ENCODE measurements at places on chromosomes 11 and 22. TPM values are rescaled to one million over a fixed set of nuclear protein-coding genes. Genes with fewer than 3 reads are reported as not detected.
A peak's percentile ranks its signal among the peaks of the same experiment; 100 is the strongest.

DNA sequence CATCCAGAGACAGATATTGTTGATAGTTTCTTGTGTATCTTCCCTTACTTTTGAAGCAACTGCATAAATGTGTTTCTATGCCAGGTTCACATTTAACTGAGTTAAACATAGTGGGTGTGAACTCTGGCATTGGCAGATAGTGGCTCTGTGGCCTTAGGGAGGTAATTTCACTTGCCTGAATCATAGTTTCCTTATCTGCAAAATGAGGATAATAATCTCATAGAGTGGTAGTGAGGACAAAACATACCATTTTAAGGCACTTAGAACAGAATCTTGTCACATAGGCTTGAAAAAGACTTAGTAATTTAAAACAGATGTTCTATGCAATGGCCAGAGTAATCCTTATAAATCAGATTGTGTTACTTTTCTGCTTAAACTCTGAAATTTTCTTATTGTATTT, 56.4 kb upstream of the SYN3 start:
- no peak overlapping the region for H3K4me3 ChIP-seq
- H3K27me3 ChIP-seq = no peaks in the 10 kb centered on the region
- H3K27ac ChIP-seq = no peak overlapping the region
- no peaks in the 10 kb centered on the region for H3K4me1 ChIP-seq
- no peak for DNase-seq

GRCh38 chr11:9528573-9529333, 44.7 kb upstream of the WEE1 start:
- DNase-seq = no peak
- H3K36me3 ChIP-seq = no peaks in the 10 kb centered on the region
- no peak overlapping the region for H3K27ac ChIP-seq
- H3K4me1 ChIP-seq = peaks cover 7% of the 10 kb centered on the region
- no peaks in the 10 kb centered on the region for H3K27me3 ChIP-seq

- no peak overlapping the region for H3K4me3 ChIP-seq
- H3K4me1 ChIP-seq = no peaks in the 10 kb centered on the region
- DNase-seq = no peak
Measured at GRCh38 chr22:34475886-34476285, 555.6 kb upstream of the LARGE1 start.

DNA sequence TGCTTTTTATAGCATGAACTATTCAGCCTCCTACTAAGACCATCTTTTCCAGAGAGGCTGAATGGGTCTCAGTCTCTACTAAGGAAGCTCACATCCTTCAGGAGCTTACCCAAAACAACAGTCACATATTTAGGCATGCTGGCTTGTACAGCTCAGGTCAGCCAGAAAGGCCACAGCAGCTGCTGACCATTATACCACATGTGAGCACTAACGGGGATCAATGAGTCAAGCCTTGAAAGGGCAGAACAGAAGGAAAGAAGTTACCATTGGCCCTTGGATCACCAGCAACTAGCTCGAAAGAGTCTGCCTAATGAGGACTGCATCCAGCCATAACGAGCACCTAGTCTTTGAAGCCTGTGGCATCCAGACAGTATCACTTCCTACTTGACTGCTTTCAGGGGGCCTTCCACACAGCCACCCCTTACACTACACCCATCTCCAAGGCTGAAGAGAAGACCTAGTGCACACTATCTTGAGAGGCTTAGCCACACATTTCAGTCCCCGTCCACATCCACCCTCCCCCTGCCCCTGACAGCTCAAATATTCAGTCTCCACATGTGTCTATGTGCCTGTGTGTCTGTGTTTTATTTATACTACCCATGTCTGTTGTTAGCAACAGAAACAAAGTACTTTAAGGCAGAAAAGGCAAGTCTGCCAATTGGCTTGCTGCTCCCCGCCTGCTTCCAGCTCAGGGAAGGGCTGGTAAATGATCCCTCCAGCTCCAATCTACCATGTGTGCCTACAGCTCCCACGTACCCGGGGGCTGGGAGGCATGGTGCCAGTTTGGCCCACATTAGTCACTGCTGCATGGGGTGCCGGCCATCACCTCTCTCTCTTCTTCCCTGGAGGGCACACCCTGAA, 95.5 kb downstream of the RPL27A start:
- peak; percentile 55 for DNase-seq
- H3K4me1 ChIP-seq = no peaks in the 10 kb centered on the region
- H3K36me3 ChIP-seq = no peaks in the 10 kb centered on the region
- no peak overlapping the region for H3K4me3 ChIP-seq
- H3K27me3 ChIP-seq = no peaks in the 10 kb centered on the region

KCNJ11 gene
- 4.8 TPM for total RNA-seq

DNA sequence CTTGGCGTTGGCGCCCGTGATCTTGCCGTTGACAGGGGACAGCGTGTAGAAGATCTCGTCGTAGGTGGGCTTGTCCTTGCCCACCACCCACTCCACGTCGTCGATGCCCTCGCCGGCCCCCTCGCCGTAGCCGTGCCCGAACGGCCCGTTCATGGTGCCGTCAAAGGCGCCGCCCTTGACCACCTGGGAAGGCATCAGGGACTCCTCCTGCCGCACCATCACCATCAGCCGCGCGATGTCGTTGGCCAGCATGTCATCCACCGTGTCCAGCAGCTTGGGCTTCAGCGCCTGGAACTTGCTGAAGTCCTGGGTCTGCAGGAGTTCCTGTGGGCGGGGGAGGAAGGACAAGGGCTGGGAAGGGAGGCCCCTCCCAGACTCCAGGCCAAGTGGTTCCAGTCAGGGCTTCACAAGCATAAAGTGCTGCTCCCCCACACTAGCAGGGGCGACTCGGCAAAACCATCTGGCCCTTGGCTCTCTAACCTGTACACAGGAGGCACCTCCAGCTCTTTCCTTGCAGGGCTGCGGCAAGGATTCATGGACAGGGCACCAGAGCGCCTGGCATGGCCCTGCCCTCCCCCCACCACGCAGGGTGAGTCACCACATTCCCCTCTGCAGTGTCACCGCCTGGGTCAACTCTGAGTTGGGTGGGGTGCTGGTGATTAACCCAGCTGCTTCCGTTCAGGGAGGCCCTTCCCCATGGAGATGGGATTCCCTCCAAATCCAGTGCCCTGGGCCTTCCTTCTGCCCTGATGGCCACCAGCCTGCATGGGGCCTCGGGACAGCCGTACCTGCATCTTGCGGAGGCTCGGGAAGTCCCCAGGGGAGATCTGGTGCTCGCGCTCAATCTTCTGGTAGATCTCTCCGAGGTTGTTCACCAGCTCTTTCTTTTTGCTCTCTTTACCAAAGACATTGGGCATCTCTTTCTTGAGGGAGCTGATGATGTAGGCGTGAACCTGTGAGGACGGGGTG, 10.4 kb upstream of the CDC42BPG start:
- H3K36me3 ChIP-seq = peaks cover 9% of the 10 kb centered on the region
- no peaks in the 10 kb centered on the region for H3K27me3 ChIP-seq
- no peaks in the 10 kb centered on the region for H3K4me1 ChIP-seq
- H3K27ac ChIP-seq = peak overlapping the region; percentile 65

MYO18B gene
- total RNA-seq = 0.41 TPM

GRCh38 chr11:78138694-78139421, 568 bp downstream of the ALG8 start:
- peaks cover 4% of the 10 kb centered on the region for H3K4me1 ChIP-seq
- DNase-seq = peak; percentile 44
- no peaks in the 10 kb centered on the region for H3K36me3 ChIP-seq
- H3K27ac ChIP-seq = no peak overlapping the region
- peak overlapping the region; percentile 95 for H3K4me3 ChIP-seq

SERPING1 gene
- total RNA-seq = 785 TPM

DNA sequence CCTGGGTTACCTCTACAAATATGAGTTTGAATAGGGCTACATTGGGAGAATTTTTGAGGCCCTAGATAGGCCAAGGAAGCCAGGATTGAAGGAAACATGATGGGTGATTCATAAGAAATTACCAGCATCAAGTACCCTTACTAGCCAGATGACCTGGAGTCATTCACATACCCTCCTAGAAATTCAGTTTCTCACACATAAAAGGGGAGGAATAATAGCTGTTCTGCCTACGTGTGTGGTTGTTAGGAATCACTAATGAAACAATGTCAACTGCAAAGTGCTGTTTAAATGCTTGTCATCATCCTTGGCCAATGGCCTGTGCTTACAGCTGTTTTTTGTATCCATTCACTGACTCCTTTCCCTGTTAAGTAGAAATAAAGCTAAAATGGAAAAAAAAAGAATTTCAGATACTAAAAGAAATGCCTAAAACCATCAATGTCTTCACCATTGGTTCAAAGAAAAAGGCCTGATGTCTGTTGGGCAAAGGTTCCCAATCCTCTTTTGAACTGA, 114.4 kb downstream of the NCAM1 start:
- H3K27me3 ChIP-seq = no peaks in the 10 kb centered on the region
- H3K36me3 ChIP-seq = no peaks in the 10 kb centered on the region
- no peak overlapping the region for H3K4me3 ChIP-seq
- H3K4me1 ChIP-seq = no peaks in the 10 kb centered on the region
- no peak overlapping the region for H3K27ac ChIP-seq

DNA sequence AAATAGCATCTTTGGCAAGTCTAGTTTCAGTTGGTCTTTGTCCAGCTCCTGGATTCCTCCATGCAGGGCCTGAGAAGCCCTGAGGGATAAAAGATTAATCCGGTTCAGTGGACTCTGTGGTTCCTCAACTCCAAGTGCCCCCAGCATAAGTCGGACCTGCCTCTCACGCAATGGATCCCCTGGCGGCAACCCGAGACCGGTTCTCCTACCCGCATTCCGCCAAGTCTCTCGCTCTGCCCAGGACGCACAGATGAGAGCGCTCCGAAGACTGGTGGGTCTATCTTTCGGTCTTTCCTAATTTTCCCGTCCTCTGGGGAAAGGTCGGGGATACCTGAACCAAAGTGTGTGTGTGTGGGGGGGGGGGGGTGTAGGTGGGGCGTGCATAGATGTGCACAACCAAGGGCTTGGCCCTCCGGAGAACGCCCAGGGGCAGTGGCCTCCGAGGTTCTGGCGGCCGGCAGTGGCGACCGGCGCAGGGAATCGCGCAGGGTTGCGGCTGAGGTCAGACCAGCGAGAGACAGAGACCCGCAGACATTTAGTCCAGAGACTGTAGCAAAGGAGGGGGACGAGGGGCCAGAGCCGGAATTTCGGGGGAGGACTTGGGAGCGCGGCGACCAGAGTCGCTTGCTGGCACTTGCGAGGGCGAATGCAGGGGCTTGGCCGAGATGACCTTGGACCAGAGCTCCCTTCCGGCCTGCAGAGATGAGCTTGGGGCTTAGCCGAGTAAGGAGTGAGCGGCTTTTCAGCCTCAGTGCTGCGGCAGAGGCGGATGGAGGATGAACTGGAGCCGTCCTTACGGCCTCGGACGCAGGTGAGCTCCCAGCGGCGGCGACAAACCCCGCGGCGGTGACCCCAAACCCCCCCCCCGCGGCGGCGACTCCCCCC, 712 bp upstream of the SLC2A11 start:
- peak overlapping the region; percentile 85 for H3K4me3 ChIP-seq
- no peaks in the 10 kb centered on the region for H3K27me3 ChIP-seq
- H3K4me1 ChIP-seq = peaks cover 3% of the 10 kb centered on the region
- DNase-seq = peak; percentile 78
- H3K36me3 ChIP-seq = no peaks in the 10 kb centered on the region
